Coronary artery (tissue), 2 donors: ENCODE measurements at places on chromosomes 3 and 15.

GRCh38 chr15:55796321-55796965 lies 53.5 kb upstream of the PRTG start:
- DNase-seq, result no peak

DNA sequence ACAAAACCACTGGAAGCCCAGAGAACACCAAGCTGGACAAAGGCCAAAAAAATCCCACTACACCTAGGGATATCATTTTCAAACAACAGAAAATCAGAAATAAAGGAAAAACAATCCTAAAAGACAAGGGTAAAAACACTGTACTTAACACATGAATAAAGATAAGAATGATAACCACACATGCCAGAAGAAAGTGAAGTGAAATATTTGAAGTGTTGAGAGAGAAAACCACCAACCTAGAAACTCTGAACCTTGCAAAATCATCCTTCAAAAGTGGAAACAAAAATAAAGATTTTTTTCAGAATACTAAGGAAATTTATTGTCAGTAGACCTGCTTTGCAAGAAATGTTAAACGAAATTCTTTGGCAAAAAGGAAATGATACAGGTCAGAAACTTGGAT lies 45.1 kb downstream of the KPNA1 start:
- DNase-seq, result no peak

- DNase-seq, result no peak
Measured at GRCh38 chr15:73851689-73852088, 21.7 kb upstream of the TBC1D21 start.

GRCh38 chr3:156642750-156643728 lies 31.4 kb upstream of the TIPARP start:
- no peak for DNase-seq

DNA sequence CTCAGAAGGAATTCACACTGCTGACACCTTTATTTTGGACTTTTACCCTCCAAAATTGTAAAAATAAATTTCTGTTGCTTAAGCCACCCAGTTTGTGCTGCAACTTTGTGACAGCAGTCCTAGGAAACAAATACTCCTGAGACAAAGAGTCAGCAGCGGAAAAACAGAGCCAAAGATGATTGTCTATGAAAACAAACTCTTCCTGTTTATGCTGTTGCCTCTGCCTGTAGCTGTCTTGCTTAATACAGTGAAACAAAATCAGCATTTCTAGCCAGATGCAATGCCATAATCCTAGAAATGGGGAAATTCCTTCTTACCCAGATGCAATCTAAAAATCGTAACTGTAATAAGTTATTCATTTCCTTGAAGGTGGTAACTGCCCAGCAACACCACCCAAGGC lies 387.5 kb upstream of the ATP11B start:
- no peak for DNase-seq

- DNase-seq, result no peak
Measured at GRCh38 chr3:89217148-89217685, 109.8 kb downstream of the EPHA3 start.

GRCh38 chr15:76289582-76289981 lies 21.7 kb downstream of the ETFA start:
- DNase-seq, result no peak

DNA sequence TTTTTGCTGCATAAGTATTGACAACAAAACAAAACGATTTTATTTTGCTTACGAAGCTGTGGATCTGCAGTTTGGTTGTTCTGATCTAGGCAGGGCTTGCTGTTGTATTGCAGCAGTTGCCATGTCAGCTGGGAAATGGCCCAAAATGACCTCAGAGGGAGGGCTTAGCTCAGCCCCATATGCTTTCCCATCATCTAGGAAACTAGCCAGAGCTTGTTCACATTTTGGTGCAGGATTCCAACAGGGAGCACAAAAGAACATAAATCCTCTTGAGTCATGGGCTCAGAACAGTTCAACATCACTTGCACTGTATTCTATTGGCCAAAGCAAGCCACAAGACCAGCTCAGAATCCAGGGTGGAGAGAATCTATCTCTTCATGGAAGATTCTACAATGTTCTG lies 42.2 kb upstream of the ROBO2 start:
- no peak for DNase-seq

DNA sequence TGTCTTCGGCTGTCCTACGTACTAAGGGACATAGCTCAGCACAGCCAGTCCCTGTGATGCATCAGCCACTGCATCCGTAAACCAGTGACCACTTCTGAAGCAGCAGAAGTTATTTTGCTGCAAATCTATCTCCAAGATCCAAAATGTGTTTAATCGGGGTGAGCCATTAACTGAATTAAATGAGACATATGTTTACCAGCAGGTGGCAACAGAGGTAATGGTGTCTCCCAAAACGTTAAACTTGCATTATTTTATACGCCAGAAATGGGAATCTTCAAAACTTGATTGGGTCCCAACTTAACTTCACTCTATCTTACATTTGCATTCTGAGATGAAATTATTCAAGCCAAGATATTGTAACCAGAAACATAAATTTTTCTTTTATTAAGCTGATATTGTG lies 75.3 kb upstream of the BOC start:
- no peak for DNase-seq

GRCh38 chr3:45125550-45126026 lies 20.6 kb downstream of the CDCP1 start:
- DNase-seq, result no peak

- no peak for DNase-seq
Measured at GRCh38 chr3:101954361-101954760, 105.0 kb downstream of the NFKBIZ start.

DNA sequence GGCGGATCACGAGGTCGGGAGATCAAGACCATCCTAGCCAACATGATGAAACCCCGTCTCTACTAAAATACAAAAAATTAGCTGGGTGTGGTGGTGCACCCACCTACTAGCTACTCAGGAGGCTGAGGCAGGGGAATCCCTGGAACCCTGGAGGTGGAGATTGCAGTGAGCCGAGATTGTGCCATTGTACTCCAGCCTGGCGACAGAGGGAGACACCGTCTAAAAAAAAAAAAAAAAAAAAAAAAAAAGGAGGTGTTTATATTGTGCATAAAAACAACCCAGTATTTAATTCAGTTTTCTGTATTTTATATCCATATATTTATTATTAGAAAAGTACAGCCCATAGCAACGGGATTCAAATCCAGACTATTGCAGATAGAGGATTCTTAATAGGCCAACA lies 129.1 kb upstream of the SOX2 start:
- DNase-seq, result no peak

GRCh38 chr3:106703524-106703923 lies 673.7 kb upstream of the CCDC54 start:
- DNase-seq, result no peak

GRCh38 chr3:38805004-38805403 lies 11.0 kb downstream of the SCN10A start:
- no peak for DNase-seq

- DNase-seq, result no peak
Measured at GRCh38 chr3:80556763-80557162, 789.0 kb upstream of the ROBO1 start.

GRCh38 chr15:90596943-90597342 lies 67.2 kb downstream of the CRTC3 start:
- no peak for DNase-seq

- no peak for DNase-seq
Measured at GRCh38 chr3:29593802-29594201, 312.9 kb downstream of the RBMS3 start.

DNA sequence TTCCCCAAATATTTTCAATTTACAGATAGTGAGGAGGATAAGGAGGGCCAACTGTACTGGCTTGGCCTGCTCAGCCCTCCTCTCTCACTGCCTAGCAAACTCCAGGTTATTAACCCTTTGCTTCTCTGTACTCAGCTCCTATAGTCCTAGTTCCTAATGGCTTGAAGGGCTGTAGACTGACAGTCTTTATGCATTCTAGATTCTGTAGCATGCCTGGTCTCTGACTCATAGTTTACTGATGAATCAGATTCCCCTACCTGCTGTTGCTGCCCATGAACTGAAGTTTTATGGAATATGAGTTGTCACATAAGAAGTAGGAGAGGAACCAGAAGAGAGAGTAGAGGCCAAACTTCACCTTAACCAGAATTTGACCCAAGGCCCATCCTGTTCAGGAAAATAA lies 27.1 kb upstream of the MAP3K13 start:
- DNase-seq, result no peak

GRCh38 chr15:63073497-63074172 lies 31.1 kb downstream of the TPM1 start:
- DNase-seq, result no peak
